Activated naive CD4-positive, alpha-beta T cell treated with anti-CD3 and anti-CD28 coated beads for 36 hours (primary cell): ENCODE measurements at places on chromosomes 5 and 9.

GRCh38 chr5:6578676-6579343, 54.0 kb downstream of the NSUN2 start:
- H3K4me1 ChIP-seq = peaks cover under 1% of the 10 kb centered on the region
- H3K4me3 ChIP-seq = no peak overlapping the region
- no peak for DNase-seq
- H3K27me3 ChIP-seq = peaks cover 24% of the 10 kb centered on the region

DNA sequence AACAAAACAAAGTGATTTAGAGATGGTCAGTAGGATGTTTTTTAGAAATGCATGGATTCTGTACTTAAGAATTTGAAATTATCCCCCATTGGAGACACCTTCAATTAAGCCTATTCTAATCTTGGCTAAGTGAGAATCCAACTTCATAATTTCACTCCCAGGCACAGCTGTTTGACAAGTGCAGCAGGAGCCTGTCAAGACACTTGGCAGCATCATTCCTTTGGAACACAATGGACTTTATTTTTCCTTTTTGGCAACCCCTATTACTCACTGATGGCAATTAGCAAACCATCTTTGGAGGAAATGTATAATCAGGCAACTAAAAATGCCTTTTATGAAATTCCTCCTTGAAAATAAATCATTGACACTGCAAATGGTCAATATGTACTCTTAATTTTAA, 194.7 kb downstream of the GLIS3 start:
- peaks cover 3% of the 10 kb centered on the region for H3K4me1 ChIP-seq
- no peaks in the 10 kb centered on the region for H3K36me3 ChIP-seq
- H3K27me3 ChIP-seq = peaks cover 2% of the 10 kb centered on the region
- H3K27ac ChIP-seq = no peak overlapping the region
- no peak for DNase-seq
- H3K4me3 ChIP-seq = no peak overlapping the region

DNA sequence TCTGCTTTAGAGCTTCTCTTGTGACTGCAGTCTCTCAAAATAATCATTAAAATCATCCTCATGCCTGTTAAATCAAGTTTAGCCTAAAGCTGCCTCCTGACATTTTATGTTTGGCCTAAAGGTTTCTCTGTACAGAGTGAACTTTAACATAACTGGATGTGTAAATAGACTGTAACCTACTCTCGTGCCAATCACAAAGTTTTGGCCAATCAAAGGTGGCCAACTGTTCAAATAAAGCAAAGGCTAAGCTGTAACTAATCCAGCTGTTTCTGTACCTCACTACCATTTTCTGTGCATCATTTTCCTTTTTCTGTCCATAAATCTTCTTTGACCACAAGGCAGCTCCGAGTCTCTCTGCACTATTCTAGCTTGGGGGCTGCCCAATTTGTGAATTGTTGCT, 86.2 kb downstream of the GCNT1 start:
- H3K27me3 ChIP-seq = peaks cover 11% of the 10 kb centered on the region
- no peak overlapping the region for H3K4me3 ChIP-seq
- H3K36me3 ChIP-seq = no peaks in the 10 kb centered on the region
- H3K4me1 ChIP-seq = no peaks in the 10 kb centered on the region
- H3K27ac ChIP-seq = no peak overlapping the region
- DNase-seq = no peak

- H3K27me3 ChIP-seq = no peaks in the 10 kb centered on the region
- no peak overlapping the region for H3K4me3 ChIP-seq
- no peak for DNase-seq
- H3K27ac ChIP-seq = no peak overlapping the region
- no peaks in the 10 kb centered on the region for H3K4me1 ChIP-seq
Measured at GRCh38 chr9:81125446-81126092, 563.8 kb downstream of the TLE1 start.

GRCh38 chr9:6926436-6926835, 168.7 kb downstream of the KDM4C start:
- no peak overlapping the region for H3K27ac ChIP-seq
- no peak overlapping the region for H3K4me3 ChIP-seq
- no peak for DNase-seq
- peaks cover 42% of the 10 kb centered on the region for H3K4me1 ChIP-seq
- peaks cover 14% of the 10 kb centered on the region for H3K36me3 ChIP-seq
- no peaks in the 10 kb centered on the region for H3K27me3 ChIP-seq

DNA sequence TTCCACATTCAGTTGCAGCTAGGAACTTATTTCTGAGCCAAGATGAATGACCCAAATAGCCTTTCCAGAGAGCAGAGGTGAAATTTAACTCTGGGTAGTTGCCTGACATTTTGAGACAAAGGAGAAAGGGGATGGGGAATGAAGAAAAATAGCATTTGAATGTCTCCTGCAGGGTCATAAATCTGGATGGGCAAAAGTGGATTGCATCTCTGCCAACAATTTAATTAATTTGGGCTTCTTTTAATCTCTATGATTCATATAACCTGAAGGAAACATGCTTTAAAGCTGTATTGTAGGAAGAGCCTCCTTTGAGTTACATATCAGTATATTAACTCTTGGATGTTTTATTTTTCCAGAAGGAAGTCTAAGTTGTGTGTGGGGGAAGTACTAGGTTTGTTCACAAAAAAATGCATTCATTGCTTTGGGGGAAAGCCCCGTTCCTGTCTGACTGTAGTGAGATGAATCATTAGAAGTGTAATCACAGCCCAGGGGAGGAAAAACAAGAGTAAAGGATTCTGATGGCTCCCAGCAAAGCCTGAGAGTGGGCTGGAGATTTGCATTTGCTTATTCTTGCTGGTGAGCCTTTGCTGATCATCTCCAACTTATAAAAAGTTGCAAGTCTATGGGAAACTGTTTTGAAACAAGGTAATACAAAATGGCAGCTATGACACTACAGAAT, 133.0 kb upstream of the IQGAP2 start:
- peaks cover 21% of the 10 kb centered on the region for H3K4me1 ChIP-seq
